ENCODE measurements at places on chromosomes 12 and 14.

DNA sequence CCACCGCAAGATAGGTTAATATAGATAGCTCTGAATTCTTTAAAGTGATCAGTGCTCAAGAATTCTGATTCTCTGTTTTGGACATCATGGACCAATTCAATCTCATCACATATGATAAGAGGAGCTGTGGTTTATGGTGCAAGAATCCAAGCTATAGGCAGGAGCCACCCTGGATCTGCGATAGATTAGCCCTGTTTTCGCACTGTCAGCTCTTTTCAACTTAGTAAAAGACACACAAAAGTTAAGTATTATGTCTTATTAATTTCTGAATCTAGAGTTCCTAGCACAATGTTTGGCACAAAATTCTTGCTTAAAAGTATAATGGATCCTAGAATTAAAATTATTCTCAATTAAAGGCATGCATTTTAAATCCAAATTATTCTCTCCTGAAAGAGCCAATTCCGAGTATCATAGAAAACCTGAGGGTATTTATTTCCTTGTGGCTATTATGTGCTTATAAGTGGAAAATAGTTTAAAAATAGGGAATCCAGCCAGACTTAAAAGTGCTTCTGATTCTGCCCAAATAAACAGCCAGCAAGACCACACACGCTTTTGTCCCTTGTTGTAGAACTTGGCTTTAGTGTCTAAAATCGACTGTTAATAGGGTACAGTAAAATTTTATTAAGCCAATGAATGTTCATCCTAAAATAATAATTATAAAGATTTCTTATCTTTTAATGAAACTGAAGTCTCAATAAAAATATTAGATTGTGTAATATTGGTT, 184.9 kb upstream of the FLRT2 start:
- no peak for DNase-seq

- no peak for DNase-seq
Measured at GRCh38 chr12:52327830-52328500, 6.8 kb upstream of the KRT83 start.

DNA sequence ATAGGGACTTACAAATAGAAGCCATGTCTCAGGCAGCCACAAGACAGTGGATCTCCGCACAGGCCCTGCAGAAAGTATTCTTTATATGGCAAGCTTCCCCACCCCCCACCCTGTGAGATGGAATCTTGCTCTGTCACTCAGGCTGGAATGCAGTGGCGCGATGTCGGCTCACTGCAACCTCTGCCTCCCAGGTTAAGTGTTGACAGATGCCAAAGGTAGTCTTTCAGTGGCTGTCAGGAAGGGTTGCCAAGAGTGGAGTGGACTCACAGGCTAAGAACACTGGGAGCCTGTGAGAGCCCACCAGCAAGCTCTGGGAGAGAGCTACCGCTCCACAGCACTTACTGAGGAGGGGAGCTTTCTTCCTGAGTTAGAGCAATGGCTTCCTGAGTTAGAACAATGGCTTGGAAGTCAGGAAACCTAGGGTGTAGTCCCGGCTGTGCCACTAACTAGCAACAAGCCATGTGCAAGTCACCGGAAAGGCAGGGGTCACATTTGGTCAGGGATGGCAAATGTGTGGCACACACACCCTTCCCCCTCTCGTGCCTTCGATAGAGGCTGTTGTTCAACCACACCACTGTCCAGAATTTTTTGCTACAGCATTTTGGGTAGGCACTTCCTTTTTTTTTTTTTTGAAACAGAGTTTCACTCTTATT, 2.6 kb downstream of the RNASE1 start:
- DNase-seq: no peak

GRCh38 chr12:124681779-124682391, 114.5 kb upstream of the NCOR2 start:
- no peak for DNase-seq

DNA sequence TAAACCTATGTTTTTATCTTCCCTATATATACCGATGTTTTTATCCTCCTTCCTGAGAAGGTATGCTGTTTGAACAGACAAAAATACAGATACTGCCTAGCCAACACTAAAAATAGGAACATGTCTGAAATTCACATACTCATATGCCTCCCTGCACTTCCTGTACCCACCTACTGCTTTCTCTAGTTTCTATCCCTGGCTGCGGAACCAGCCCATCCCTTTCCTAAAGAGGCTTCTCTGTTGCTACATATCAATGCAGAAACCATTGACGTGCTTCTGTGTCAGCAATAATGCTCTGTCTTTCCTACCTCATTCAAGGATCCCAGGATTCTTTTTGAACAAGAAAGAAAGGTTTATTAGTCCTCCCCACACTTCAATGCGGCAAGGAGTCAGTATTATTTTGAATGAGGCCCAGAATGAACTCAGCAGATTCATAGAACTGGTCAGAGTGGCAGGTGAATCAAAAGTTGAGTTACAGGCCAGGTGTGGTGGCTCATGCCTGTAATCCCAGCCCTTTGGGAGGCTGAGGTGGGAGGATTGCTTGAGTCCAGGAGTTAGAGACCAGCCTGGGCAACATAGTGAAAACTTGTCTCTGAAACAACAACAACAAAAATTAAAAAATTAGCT, 67.8 kb upstream of the NAP1L1 start:
- no peak for DNase-seq

DNA sequence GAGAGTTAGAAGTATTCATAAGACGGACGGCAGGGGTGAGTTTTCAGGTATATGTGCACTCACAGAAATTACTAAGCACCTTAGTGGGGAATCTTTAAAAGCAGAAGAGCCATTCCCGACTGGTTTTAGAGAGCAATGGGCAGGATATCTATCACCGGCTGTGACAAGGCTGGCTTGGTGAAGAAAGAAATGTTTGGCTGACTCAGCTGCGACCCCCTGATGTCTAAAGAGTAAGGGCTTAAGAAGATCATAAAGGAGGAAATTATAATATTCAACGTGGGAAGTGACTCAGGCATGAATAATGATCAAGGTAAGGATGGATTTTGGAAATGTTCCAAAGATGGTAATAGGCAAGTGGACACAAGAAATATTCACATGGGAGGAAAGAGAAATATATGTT, 407.6 kb downstream of the TMEM132D start:
- DNase-seq: no peak

DNA sequence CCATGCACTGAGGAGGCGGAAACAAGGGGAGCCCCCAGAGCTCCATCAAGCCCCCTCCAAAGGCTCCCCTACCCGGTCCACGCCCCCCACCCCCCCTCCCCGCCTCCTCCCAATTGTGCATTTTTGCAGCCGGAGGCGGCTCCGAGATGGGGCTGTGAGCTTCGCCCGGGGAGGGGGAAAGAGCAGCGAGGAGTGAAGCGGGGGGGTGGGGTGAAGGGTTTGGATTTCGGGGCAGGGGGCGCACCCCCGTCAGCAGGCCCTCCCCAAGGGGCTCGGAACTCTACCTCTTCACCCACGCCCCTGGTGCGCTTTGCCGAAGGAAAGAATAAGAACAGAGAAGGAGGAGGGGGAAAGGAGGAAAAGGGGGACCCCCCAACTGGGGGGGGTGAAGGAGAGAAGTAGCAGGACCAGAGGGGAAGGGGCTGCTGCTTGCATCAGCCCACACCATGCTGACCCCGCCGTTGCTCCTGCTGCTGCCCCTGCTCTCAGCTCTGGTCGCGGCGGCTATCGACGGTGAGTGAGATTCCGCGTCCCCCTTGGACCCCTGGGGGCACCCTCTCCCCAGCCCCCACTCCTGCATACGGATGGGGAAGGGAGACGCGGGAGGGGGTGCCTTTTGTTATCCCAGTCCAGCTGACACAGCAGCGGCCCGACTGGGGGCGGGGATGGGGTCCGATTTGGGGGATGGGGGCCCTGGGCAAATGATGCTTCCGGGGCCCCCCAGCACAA, 400 bp downstream of the LRP1 start:
- no peak for DNase-seq

GRCh38 chr12:110579535-110580253, 3.4 kb downstream of the PPTC7 start:
- DNase-seq: no peak

DNA sequence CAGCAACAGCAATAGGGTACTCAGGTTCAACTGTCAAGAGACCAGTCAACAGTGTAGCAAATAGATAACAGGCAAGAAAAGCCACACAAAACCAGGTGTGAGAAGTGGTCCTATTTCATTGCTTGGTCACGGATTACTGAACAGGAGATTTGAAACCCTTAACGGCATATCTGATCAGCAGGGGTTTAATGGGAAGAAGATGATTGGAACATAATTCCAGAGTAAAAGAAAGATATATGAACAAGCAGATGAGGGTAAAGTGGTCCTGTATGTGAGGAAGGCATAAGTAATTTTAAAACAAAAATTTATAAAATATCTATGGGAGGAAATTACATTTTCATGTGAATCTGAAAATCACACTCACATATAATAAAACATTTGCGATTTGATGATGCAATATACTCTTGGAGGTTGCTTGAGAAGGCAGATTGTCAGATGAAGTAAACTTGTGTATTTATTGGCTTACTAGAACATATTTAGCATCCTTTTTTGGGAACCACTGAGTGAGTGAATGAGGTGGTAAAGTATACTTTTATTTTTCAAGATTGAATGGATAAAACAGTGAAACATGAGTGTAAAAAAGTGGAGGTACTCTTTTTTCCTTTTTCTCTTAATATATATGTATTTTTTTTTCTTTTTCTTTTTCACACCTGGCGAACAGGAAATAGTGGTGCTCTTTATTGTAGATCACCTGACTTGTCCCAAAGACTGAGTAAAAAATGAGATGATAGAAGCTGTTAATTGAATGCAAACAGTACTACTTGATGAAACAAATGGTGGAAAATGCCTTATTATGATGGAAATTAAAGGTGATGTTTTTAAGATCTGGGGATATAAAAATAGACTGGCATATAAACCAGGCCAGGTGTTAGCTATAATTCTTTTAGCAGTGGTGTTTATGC, 21.6 kb upstream of the SDR39U1 start:
- DNase-seq: no peak

- DNase-seq: no peak
Measured at GRCh38 chr14:77961847-77962580, 162.1 kb downstream of the ADCK1 start.

DNA sequence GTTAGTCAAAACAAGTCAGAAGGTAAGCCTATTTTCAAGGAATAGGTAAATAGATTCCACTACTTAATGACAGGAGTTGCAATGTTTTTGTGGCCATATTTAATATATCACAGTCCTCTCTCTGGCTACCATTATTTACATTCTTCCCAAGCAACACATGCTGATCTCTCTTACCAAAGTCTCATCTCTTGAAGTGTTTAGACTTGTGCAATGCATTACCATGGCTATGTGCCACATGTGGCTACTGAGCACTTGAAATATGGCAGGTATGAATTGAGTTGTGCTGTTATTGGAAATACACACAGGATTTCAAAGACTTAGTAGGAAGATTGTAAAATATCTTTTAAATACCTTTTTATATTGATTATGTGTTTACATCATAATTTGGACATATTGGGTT, 262.4 kb upstream of the PDE3A start:
- DNase-seq: no peak

GRCh38 chr14:53640695-53641094, 315.9 kb downstream of the BMP4 start:
- DNase-seq: no peak

Measured in stimulated activated CD4-positive, alpha-beta T cell treated with anti-CD3 and anti-CD28 coated beads, TNF-alpha, amount 100 ng/mL, for 1 hour (primary cell).